Activated CD4-positive, alpha-beta memory T cell treated with anti-CD3 and anti-CD28 coated beads, Interleukin-2, amount 10 ng/mL, durations not matched to agents 7 days and 5 days (primary cell): ENCODE measurements at places on chromosomes 5 and 9.

DNA sequence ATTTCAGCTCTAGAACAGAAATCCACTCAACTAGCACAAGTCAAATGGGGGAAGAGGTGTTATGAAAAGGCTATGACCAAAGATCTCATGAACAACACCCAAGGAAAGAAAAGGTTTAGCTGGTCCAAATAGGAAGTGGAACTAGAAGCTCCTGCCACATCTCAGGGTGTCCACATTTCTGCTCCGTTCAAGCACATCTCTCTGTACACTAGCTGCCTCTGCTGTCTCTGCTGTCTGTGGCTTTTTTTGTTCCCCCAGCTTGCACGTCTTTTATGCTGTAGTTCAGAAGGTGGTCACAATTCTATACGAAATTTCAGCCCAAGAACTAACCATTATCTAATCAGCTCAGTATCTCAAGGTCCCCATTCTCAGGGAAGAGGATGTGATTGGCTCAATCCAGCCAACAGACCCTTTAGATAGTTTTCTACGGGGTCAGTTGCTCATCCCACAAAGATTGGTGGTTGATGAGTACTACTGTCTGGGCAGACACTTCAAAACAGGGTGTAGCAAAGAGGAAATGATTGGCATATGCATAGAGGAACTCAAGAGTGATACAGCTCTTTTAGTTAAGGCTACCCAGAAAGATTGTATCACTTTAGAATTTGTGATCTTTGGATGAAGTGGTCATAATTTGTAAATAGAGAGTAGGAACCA lies 44.0 kb downstream of the FANCC start:
- no peak for DNase-seq

DNA sequence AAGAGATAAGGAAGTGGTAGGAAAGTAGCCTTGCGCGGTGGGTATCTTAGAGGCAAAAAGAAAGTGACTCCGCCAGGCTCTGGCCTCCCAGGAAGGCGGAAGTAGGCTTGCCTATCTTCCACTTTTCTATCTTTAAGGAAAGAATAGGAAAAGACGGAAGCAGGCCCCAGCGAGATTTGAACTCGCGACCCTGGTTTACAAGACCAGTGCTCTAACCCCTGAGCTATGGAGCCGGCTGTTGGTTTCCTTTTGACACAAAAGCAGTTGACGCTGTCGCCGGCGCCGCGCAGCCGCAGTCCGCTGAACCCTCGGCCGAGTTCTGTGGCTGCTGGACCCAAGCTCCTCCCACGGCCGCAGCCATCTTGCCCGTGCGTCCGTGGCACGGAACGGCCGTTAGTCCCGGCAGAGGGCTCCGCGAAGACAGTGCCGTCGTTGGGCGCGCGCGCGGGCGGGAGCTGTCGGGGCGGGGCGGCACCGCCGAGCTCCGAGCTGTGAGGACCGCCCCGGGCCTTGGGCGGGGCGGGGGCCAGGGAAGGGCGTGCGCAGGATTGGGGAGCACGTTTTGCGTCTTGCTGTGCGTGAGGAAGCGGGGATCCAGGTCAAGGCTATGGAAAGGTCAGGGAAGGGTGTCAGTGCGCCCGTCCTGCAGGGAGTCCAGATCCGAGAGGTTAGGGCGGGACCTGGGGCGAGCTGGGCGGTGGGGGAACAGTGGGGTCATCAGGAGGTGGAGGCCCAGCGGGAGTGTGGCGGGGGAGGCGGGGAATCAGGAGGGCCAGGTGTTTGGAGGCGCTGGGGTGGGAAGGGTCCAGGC lies 13.3 kb downstream of the TRIM7 start:
- DNase-seq: peak; percentile 97

DNA sequence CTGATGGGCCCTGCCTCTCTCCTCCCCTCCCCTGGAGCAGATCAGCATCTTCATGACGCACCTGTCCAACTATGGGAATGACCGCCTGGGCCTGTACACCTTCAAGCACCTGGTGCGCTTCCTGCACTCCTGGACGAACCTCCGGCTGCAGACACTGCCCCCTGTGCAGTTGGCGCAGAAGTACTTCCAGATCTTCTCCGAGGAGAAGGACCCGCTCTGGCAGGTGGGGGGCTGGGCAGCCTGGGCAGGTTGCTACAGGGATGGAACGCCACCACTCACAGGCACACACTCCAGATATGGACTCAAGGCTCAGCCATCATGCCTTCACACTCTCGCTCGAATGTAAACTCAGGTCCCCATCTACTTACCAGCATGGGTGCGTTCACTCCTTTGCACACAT lies 32.1 kb downstream of the NDST1 start:
- DNase-seq: no peak

- no peak for DNase-seq
Measured at GRCh38 chr5:134430001-134430569, 18.4 kb upstream of the CDKN2AIPNL start.

DNA sequence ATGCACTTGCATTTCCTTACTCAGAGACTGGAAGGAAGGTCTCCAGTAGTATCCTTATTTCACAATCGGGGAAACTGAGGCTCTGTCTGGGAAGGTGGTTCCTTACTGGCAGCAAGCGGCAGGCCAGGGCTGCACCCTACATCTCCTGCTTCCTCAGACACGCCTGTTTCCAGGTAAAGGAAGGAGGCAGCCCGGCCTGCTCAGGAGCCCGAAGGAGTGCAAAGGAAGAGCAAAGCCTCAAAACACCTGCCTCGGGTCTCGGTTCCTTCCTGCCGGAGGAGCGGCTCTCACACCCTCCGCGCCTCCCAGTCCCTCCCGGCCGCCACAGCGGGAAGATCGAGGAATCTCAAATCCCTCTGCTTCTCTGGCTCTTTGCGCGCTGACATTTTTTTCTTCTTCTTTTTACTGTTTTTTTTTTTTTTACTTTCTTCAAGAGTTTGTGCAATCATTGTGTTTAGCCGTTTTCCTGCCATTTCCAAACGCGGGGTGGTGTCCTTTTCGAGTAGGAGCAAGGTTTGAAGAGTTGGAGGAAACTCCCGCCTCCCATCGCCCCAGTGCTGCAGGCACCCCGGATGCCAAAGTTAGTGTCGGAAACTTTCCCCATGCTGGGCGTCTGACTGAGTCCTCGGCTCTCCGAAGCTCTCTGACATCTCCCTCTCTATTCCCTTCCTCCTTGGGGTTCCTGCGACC lies 1.0 kb downstream of the GGTA1 start:
- no peak for DNase-seq

- no peak for DNase-seq
Measured at GRCh38 chr9:130212543-130213297, 40.5 kb downstream of the NCS1 start.

DNA sequence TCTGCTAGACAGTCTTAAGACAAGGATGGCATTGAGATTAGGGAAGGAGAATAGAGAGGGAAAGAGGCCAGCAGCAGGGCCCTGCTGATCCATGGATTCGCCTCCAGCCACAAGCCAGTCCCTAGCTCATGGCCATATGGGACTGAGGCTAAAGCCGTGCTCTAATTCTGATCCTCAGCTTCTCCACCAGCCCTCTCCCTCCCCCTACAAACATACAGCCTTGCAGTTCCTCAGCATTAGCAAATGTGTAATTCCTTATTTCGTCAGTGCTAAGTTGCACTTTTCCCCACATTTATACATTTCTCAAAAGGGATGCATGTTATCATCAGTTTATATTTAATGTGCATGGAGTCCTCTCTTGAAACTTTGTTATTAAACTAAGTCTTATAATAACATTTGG lies 34.8 kb downstream of the ZNF462 start:
- no peak for DNase-seq

DNA sequence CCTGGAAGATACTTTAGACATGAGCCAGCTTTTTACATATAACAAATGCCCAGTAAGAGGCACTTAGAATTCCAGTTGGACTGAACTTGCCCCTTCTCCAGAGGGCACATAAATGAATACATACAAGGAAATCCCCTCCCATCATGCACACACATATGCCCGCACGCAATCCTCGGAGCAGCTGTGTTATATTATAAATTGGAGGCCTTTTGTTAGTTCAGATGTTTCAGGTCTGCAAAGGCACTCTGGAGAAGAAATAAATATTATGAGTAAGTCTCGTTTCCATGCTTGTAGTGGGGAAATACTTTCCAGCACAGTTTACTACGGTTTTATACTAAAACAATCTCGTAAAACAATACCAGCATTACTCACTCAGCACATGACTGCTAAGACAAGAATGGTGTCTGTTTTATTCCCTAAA lies 17.6 kb upstream of the MUSK start:
- DNase-seq: no peak

GRCh38 chr5:134110382-134110781 lies 4.1 kb upstream of the TCF7 start:
- no peak for DNase-seq

GRCh38 chr5:102819634-102820033 lies 64.5 kb downstream of the PAM start:
- DNase-seq: no peak

DNA sequence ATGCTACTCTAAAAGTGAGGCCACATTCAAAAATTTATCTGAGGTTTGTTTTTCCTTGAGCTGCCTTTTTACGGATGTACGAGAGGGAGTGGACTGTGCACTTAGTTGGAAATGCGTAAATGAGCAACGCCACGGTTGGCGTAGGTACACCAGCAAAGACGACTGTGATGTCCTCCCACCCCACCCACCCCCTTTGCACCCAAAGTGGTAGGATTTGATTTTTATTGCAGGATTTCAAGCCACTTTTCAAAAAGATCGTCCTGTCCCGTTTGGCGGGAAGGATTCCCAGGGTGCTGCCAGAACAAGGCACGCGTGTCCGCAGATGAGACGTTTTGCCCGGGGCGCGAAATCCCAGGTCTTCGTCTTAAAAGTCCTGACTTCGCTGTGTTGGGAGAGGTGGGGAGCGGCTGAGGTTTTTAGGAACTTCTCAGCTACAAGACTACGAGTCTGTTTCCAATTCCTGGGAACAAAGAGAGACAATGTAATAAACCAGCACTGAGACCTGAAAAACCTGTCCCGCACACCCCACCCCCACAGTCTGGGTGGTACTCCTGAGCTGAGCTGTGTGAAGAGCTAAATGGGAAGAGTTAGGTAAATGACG lies 1.0 kb upstream of the TLE1 start:
- DNase-seq: no peak

DNA sequence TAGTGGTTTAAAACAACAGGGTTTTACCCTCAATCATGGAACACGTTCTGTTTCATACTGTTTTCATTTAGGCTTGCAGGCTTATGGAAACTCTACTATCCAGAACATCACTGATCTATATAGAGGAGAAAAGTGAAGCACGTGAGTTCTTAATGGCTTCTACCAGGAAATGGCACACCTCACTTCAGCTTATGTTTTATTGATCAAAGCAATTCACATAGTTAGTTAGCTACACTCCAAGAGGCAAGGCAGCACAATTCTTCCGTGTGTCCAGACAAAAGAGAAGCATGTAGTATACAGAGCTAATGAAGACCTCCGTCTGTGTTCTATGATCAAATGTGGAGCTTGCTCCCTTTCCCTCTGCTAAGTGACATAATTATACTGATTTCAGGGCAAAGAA lies 353.3 kb upstream of the CD180 start:
- DNase-seq: no peak

- no peak for DNase-seq
Measured at GRCh38 chr9:74036549-74037231, 460.4 kb upstream of the RORB start.

DNA sequence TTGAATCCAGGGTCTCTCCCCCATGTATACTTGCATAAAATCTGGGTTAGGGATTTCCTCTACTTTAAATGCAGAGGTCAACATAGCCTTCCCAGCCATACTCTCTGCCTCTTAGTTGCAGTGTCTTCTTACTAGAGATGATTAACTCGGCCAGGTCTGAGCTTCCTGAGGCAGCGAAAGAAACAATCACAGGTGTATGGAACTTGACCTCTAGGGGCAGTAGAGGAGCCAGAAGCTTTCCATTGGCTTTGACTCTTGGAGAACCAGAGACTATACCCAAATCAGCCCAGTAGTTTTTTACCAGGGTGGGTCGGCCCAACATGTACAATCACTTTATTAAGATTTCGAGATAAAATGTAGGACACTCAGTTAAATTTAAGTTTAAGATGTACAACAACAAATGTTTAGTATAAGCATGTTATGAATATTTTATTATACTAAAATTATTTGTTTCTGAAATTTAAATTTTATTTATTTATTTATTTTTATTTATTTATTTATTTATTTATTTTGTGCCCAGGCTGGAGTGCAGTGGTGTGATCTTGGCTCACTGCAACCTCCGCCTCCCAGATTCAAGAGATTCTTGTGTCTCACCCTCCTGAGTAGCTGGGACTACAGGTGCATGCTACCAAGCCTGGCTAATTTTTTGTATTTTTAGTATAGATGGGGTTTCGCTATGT lies 48.0 kb upstream of the DMRT3 start:
- DNase-seq: no peak

- no peak for DNase-seq
Measured at GRCh38 chr9:126874546-126875314, 14.3 kb downstream of the ZBTB34 start.

- no peak for DNase-seq
Measured at GRCh38 chr5:75439276-75439675, 72.2 kb downstream of the CERT1 start.

- no peak for DNase-seq
Measured at GRCh38 chr5:154642499-154643245, 112.5 kb upstream of the LARP1 start.

DNA sequence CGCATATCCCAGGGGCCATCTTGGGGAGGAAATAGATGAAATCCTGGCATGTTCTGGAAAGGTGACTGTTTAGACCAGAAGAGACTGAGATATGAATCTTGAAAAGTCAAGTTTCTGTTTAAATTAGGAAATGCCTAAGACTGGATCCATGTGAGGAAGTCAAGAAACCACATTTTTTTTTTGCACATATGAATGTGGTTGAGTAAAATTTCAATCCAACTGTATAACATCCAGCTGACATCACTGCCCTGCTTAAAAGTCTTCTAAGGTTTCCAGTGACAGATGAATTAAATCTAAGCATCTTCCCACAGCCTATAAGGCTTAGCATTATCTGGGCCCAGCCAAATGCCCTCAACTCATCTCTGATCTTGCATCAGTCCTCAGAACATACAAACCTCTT lies 47.7 kb upstream of the TCERG1 start:
- no peak for DNase-seq

DNA sequence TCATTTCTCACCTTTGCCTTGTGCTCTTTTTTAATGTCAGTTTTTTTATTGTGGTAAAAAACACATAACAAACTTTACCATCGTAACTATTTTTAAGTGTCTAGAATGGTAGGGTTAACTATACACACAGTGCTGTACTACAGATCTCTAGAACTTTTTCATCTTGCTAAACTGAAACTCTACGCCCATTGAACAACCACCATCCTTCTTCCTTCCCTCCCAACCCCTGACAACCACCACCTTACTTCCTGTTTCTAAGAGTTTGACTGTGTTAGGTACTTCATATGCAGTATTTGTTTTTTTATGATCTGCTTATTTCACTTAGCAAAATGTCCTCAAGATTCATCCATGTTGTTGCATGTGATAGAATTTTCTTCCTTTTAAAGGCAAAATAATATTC lies 54.9 kb downstream of the PSAT1 start:
- no peak for DNase-seq

DNA sequence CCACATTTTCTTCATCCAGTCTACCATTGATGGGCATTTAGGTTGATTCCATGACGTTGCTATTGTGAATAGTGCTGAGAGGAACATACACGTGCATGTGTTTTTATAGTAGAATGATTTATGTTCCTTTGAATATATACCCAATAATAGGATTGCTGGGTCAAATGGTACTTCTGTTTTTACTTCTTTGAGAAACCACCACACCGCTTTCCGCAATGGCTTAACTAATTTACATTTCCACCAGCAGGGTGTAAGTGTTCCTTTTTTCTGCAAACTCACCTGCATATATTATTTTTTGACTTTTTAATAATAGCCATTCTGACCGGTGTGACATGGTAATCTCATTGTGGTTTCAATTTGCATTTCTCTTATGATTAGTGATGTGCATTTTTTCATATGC lies 82.2 kb upstream of the RFX3 start:
- DNase-seq: no peak

GRCh38 chr9:133507246-133507965 lies 17.4 kb downstream of the MYMK start:
- DNase-seq: no peak
